ENCODE measurements at places on chromosomes 4 and X.

GRCh38 chr4:147782087-147782781 is 50.3 kb downstream of the ARHGAP10 start:
- no peak for DNase-seq

DNA sequence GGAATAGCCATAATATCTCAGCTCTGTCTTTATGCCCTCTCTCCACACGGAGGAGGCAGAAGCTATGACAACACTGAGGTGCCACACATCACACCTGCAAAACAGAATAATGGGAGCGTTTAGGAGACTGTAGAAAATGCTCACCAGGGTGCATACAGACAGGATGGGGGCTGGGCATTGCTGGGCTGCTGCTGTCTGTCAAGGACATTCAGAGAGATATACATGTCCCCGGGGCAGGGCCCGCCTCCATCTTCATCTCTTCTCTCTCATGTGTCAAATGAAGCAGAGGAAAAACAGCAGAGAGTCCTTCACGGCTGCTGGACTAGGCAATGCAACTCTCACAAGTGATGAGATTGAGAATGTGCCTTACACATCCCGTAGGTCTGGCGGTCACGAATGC is 65.3 kb upstream of the DHRSX start:
- DNase-seq: peak; percentile 4

DNA sequence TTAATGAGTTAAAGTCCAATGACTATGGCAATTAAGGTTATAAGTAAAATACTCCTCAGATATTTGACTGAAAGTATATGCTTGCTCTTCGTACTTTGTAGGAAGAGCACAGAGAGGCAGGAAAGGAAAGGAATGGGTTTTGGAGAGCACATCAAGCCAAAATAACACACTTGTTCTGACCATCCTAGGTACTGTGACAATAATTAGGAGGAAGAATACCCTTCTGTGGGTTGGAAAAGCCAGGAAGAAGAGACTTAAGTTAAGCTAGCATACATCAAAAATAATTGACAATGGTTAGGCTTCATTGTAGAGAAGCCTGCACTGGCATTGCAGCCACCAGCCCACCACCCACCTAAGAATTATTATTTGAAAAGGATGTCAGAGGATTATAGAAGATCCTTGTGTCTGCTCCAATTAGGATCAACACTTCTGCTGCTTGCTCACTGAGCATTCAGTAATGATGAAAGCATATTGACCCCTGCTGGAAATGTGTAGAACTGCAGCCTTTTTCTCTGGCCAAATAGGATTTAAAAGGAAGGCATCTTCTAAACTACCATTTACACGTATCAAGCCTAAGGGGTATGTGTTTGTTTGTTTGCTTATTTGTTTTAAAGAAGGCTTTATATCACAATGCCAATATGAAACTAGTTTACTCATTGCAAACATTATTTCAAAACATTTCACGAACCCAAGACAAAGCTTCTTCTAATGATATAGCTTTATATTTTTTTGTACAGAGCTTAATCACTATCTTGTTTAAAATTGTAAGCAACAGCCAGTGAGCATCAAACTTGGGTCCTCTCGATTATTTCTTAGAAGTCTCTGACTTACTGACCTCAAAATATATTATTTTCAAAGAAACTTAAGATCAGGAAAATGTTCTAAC is 286.2 kb upstream of the TET2 start:
- peak; percentile 77 for DNase-seq

- DNase-seq: no peak
Measured at GRCh38 chr4:154390324-154390723, 101.3 kb downstream of the DCHS2 start.

- DNase-seq: no peak
Measured at GRCh38 chr4:184384810-184385557, 89.4 kb downstream of the IRF2 start.

- no peak for DNase-seq
Measured at GRCh38 chr4:131509521-131509920, 1639.6 kb upstream of the PCDH10 start.

DNA sequence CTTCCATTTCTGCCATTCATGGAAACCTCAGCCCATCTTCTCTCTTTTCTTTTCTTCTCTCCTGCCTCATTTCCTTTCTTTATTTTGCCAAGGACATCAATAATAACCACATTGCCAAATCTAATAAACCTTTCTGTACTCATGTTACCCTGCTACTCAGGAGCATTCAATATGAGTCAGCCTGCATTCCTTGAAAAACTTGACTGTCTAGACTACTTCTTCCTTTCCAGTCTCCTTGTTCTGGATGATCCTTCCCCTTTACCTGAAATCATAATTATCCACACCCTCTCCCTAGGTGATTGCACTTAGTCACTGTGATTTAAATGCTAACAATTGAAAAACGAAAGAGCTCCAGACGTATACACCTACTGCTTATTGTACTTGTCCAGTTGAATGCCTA is 253.2 kb upstream of the CENPE start:
- no peak for DNase-seq

DNA sequence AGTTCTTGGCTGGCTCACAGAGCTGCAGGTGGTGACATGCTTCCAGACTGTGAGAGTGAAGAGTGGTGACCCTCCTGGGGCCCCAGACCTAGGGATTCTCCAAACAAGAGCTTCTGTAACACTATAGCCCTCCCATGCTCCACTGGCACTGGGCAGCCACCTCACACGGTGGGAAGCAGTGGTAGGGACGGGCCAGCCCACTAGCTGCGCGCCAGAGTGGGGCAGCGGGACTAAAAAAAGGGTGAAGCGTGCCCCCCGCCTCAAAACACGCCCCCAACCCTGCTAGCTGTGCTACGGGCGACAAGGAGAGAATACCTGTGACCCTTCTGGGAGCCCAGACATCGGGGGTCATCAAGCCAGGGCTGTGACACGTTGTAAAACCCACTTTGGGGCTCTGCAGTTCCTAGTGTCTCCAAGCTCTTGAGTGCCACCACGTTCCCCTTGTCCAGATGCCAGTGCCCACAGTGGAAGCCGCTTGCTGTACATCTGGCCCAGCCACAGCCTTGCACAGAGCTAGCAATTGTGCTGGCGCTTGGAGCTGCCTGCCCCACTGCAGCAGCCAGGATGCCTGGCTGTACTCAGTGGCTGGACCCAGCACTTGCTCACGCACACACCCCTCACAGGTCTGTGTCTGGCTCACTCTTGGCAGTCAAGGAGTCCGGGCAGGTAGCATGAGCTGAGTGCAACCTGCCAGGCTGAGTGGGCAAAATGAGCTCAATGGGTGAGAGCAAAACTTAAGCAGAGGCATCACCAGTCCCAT is 100.0 kb downstream of the DCAF12L2 start:
- no peak for DNase-seq

- DNase-seq: peak; percentile 61
Measured at GRCh38 chrX:38805432-38806389, 4.5 kb downstream of the MID1IP1 start.

Data from NCI-H345 (cell line).